Left ventricle myocardium inferior (tissue), 1 donor: ENCODE measurements at places on chromosomes 2 and 18. TPM values are rescaled to one million over a fixed set of nuclear protein-coding genes. Genes with fewer than 3 reads are reported as not detected.

The DSG1 gene
- total RNA-seq, result 1.3 TPM

The SLC35F6 gene
- total RNA-seq, result 19.6 TPM

The APCDD1 gene
- 38.0 TPM for total RNA-seq

The ALPI gene
- total RNA-seq, result not detected

The FAM237A gene
- total RNA-seq, result not detected

The LRRTM4 gene
- 0.55 TPM for total RNA-seq

The EML6 gene
- 0.77 TPM for total RNA-seq

The CCDC102B gene
- total RNA-seq, result 6.1 TPM

The CD226 gene
- 0.91 TPM for total RNA-seq

GRCh38 chr18:13019301-13019700 is 28.1 kb downstream of the CEP192 start:
- H3K27ac ChIP-seq, result no peak overlapping the region
- H3K4me1 ChIP-seq, result peaks cover 30% of the 10 kb centered on the region
- H3K36me3 ChIP-seq, result peaks cover 86% of the 10 kb centered on the region
- H3K4me3 ChIP-seq, result no peak overlapping the region

GRCh38 chr2:239152916-239153305 is 247.9 kb downstream of the HDAC4 start:
- H3K4me3 ChIP-seq, result no peak overlapping the region
- no peaks in the 10 kb centered on the region for H3K27me3 ChIP-seq
- peak overlapping the region; percentile 67 for H3K27ac ChIP-seq
- peaks cover 47% of the 10 kb centered on the region for H3K36me3 ChIP-seq

DNA sequence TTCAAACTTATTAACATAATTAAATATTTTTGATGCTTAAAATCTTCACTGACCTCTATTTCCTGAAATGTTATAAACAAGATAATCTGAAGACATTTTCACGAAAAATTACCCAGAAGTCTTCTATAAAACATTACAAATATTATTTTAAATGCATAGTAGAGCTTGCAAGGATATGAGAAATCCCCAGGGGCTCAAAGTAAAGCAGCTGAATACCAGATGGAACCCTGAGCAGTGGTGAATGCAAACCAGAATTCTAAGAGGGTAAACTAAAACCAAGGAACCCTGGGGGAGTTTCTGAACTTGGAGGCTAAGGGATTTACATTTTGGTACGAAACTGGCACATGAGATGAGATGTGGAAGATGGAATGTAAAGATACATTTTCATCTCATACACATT is 83.6 kb downstream of the FSHR start:
- no peak overlapping the region for H3K27ac ChIP-seq
- H3K4me3 ChIP-seq, result no peak overlapping the region
- DNase-seq, result no peak
- no peaks in the 10 kb centered on the region for H3K4me1 ChIP-seq
- H3K36me3 ChIP-seq, result no peaks in the 10 kb centered on the region
- no peaks in the 10 kb centered on the region for H3K27me3 ChIP-seq

GRCh38 chr2:109635426-109636304 is 21.5 kb downstream of the SOWAHC start:
- no peak overlapping the region for H3K4me3 ChIP-seq
- no peak overlapping the region for H3K27ac ChIP-seq
- no peak for DNase-seq
- H3K4me1 ChIP-seq, result no peaks in the 10 kb centered on the region
- no peaks in the 10 kb centered on the region for H3K27me3 ChIP-seq

GRCh38 chr2:175709248-175709647 is 292.8 kb downstream of the LNPK start:
- H3K36me3 ChIP-seq, result no peaks in the 10 kb centered on the region
- no peak overlapping the region for H3K4me3 ChIP-seq
- H3K4me1 ChIP-seq, result no peaks in the 10 kb centered on the region
- no peak overlapping the region for H3K27ac ChIP-seq

GRCh38 chr2:98468621-98469236 is 24.1 kb downstream of the INPP4A start:
- H3K4me1 ChIP-seq, result peaks cover 57% of the 10 kb centered on the region
- no peaks in the 10 kb centered on the region for H3K27me3 ChIP-seq
- no peak overlapping the region for H3K4me3 ChIP-seq
- no peak overlapping the region for H3K27ac ChIP-seq
- no peak for DNase-seq

DNA sequence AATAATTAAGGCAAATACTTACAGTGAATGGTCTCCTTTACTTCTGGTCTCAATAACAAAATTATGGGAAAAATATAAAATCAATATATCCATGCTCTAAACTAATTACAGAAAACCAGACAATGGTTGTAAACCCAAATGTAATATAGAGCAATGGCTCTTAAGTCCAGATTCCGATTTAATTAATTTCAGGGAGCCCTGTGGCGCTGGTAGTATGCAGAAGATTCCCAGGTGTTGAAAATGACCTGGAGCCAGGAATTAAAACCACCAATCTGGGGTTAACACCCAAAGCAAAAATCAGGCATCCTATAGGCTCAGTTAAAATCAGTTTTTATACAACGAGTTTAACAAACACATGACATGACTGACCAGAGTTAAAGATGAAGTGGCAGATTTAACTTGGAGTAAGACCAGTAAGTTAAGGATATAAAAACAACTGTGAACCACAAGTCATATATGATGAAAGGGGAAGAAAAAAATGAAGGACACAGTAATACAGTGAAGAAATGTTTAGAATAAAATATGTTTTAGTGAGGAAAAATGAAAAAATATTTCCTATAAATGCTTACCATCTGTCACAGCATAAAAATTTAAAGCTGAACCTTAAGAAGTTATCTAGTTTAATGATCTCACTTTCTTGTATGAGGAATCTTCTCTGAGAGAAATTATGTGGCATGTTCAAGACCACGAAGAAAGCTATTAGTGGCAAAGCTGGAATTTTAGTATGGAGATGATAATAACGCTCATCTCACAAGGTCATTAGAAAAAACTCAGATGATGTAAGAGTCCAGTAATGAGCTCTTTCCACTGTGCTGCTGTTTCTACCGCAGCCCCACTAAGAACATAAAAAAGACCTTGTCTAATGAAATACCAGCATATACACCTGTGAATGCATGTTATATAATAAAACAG is 45.8 kb upstream of the FLACC1 start:
- peak overlapping the region; percentile 55 for H3K4me3 ChIP-seq
- no peaks in the 10 kb centered on the region for H3K27me3 ChIP-seq
- peaks cover 31% of the 10 kb centered on the region for H3K36me3 ChIP-seq
- no peak for DNase-seq

DNA sequence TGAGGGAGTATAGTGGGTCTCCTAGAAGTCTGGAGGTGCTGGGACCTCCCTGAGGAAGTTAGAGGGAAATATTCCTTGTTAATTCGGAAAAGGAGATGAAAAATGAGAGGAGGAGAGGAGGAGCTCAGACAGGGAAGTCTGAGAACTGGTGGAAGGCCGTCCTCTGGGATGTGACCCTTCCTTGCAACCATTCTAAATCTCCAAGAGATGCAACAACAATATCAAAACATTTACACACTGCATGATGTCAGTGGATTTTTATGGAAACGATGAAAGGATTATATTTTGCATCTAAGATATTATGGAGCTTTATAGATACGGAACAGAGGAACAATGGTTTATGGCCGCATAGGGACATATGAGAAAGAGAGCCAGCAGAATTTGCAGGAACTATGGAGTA is 49.8 kb upstream of the COBLL1 start:
- H3K36me3 ChIP-seq, result no peaks in the 10 kb centered on the region
- no peak overlapping the region for H3K4me3 ChIP-seq
- H3K27ac ChIP-seq, result peak overlapping the region; percentile 17
- H3K27me3 ChIP-seq, result no peaks in the 10 kb centered on the region
- DNase-seq, result no peak
- H3K4me1 ChIP-seq, result peaks cover 4% of the 10 kb centered on the region

DNA sequence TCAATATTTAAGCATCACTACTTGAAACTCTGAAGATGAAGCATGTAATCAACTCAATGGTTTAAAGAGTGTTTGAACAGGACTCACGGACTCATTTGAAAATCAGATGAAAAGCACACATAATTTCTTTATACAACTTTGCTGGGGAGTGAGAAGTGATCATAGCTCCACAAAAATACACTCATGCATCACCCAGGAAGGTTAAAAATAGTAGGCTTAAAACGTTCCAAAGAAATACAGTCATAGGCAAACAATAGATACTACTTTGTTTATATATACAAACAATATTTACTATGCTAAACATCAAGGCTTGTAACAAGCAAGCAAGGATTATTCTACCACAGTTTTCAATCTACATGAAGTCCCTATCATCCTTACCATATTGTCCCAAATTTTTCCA is 11.6 kb downstream of the HNRNPLL start:
- H3K27ac ChIP-seq, result peak overlapping the region; percentile 77
- no peak for DNase-seq
- H3K36me3 ChIP-seq, result no peaks in the 10 kb centered on the region
- no peaks in the 10 kb centered on the region for H3K27me3 ChIP-seq

DNA sequence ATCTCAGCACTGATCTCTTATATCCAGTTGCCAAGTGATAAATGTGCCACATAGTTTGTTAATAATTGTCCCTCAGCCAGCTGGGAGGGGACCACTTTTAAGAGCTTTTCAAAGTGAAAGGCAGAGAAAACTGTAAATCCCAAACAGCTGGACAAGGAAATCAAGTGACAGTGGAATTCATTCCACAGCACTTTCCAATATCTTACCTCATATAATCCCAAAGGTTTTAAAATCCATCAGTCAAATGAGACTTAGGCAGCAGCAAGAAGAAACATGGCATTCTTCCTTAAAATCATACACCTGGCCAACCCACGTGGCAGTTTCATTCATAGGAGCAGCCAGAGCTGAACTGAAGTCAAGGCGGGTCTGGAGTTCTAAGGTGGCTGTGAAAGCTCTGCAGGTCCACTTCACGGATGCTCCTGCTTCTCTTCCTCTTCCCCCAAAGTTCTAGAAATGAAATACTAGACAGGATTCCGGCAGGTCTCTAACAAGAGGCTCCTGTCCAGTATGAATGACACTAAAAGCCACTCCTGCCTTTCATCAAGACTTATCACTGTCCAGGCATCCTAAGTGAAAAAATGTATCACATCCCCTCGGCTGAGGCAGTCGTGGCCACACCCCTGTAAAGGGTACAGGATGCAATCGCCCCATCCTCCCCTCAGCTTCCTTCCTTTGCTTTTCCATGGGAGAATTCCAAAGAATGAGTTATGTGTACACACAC is 190.4 kb upstream of the STK17B start:
- H3K36me3 ChIP-seq, result no peaks in the 10 kb centered on the region
- peak overlapping the region; percentile 77 for H3K27ac ChIP-seq
- peaks cover 42% of the 10 kb centered on the region for H3K4me1 ChIP-seq
- no peak for DNase-seq
- peak overlapping the region; percentile 60 for H3K4me3 ChIP-seq

GRCh38 chr18:72652990-72653593 is 109.0 kb upstream of the CBLN2 start:
- H3K4me3 ChIP-seq, result no peak overlapping the region
- no peaks in the 10 kb centered on the region for H3K4me1 ChIP-seq
- DNase-seq, result no peak
- H3K36me3 ChIP-seq, result no peaks in the 10 kb centered on the region
- H3K27ac ChIP-seq, result no peak overlapping the region

DNA sequence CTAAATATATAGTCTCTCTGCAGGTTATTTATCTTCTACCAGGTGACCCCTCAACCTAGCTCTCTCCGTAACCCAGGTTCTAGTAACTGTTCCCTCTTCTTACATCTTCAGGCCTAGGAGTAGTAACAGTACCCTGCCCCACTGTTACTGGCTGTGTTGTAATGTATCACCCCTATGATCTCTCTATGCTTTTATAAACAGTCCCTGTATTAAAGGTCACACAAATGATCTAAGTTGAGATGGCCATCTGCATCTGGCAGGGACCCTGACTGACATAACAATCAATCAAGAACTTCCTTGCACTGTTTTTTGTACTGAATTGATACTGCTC is 219.7 kb upstream of the STK17B start:
- no peak overlapping the region for H3K4me3 ChIP-seq
- H3K4me1 ChIP-seq, result peaks cover 23% of the 10 kb centered on the region
- H3K36me3 ChIP-seq, result no peaks in the 10 kb centered on the region
- H3K27ac ChIP-seq, result no peak overlapping the region
- no peak for DNase-seq

GRCh38 chr2:39506215-39506614 is 69.1 kb upstream of the MAP4K3 start:
- no peaks in the 10 kb centered on the region for H3K27me3 ChIP-seq
- H3K27ac ChIP-seq, result no peak overlapping the region

GRCh38 chr18:63131106-63131958 is 188.2 kb downstream of the BCL2 start:
- H3K4me1 ChIP-seq, result peaks cover 12% of the 10 kb centered on the region
- no peak overlapping the region for H3K4me3 ChIP-seq
- no peaks in the 10 kb centered on the region for H3K27me3 ChIP-seq
- H3K27ac ChIP-seq, result peak overlapping the region; percentile 32

DNA sequence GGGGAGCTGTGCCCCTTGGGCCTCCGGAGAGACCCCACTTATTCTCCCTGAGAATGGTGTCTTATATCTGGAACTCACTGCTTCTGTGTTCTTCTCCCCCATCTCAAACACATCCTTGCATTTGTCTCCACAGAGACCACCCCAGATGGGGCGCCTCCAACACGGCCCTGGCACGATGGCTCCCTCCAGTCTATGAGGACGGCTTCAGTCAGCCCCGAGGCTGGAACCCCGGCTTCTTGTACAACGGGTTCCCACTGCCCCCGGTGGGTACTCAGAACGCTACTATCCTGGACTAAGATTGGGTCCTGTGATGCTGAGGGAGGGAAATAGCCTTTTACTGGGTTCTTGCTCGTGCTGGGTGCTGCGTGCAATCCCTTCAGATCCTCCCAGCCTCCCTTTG is 40.3 kb downstream of the TPO start:
- no peak for DNase-seq
- no peaks in the 10 kb centered on the region for H3K4me1 ChIP-seq
- peaks cover 6% of the 10 kb centered on the region for H3K36me3 ChIP-seq
- H3K27ac ChIP-seq, result no peak overlapping the region
- no peak overlapping the region for H3K4me3 ChIP-seq
- peaks cover 40% of the 10 kb centered on the region for H3K27me3 ChIP-seq

DNA sequence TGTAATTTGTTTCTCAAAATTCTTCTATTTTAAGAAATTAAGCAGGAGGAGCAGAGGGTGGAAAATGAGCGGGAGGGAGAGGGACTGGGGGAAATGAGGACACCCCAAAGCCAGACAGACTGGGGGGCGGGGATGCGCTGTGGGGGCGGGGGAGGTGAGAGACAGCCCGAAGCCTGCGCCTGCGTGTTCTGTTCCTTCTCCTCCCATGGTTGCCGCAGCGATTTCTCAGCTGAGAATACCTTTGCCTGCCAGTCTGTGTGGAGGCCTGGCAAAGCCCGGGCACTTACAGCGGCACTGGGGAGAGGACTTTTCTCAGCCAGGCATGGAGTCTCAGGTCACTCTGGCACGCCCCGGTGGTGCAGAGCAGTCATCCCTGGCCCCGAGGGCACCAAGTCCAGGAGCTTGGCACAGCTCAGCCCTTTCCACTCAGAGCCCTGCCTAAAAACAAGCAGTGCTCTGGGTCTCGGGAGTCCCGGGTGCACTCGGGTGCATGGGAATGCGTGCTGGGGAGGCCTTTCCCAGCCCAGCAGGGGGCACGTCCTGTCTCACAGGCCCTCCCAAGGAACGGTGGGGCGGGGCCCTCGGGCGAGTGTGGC is 289.3 kb upstream of the HS6ST1 start:
- H3K27me3 ChIP-seq, result peaks cover 4% of the 10 kb centered on the region
- H3K4me1 ChIP-seq, result peaks cover 5% of the 10 kb centered on the region
- peak; percentile 13 for DNase-seq
